Effector CD4-positive, alpha-beta T cell (primary cell): ENCODE measurements at places on chromosomes 2 and 18.

DNA sequence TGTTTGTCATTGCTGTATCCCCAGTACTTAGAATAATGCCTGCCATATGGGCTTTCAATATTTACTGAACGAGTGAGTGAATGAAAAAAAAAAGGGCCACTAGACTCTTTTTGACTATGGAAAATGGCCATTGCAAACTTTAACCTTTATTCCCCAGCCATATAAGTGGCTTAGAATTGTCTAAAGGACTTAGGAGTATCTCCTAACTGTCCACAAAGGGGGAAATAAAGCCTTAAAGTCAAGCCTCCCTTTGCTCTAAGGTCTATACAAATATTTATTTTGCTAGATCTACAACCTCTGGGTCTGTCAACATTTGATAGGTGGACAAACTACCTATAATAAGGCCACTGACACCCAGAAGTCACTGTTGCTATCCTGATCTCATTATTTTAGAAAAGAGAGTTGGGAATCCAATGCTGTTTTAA lies 25.7 kb downstream of the UPP2 start:
- no peak for DNase-seq

DNA sequence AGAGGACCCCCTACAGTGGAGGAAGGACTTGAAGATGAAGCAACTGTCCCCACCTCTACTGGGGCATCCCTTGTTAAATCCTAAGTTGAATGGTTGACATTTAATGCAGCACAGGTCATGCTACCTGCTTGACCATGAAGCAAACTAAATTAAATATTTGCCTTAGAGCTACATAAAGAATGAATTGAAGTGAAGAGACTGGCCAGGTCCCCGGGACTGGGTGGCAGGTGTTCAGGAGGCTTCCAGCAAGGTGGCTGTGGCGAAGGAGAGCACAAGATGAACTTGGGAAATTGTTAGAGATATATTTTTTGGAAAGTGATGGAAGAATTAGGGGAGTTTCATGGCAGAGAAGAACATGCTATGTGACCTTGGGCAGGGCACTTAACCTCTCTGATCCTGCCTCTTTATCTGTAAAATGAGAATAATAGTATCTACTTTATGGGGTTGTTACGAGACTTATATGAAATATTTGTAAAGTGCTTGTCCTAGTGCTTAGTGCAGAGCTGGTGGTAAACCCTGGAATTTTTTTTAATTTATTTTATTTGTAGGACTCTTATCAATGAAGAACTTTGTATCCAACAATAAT lies 37.3 kb downstream of the EFR3B start:
- DNase-seq, result no peak

DNA sequence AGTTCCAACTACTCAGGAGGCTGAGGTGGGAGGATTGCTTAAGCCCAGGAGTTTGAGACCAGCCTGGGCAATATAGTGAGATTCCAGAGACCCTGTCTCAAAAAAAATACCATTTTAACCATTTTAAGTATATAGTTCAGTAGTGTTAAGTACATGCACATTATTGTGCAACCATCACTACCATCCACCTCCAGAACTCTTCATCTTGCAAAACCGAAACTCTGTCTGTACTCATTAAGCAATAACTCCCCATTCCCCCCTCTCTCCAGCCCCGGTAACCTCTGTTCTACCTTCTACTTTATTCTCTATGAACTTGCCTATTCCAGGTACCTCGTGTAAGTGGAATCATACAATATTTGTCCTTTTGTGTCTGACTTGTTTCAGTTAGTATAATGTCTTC lies 86.4 kb downstream of the GFPT1 start:
- DNase-seq, result no peak

DNA sequence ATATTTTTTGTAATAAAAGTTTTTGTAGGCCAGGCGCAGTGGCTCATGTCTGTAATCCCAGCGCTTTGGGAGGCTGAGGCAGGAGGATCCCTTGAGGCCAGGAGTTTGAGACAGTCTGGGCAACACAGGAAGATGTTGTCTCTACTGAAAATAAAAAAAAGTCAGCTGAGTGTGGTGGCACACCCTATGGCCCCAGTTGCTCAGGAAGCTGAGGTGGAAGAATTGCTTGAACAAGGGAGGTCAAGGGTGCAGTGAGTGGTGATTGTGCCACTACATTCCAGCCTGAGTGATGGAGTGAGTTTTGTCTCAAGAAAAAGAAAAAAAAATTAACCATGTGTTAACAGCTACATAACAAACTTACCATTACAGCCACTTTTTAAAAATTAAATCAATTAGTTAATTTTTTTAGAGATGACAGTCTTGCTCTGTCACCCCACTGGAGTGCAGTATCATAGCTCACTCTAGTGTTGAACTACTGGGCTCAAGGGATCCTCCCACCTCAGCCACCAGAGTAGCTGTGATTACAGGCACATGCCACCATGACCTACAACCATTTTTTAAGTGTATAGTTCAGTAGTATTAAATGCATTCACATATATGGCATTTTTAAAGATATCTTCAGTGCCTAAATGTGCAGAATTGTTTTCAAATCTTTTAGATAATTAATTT lies 67.2 kb upstream of the ACYP2 start:
- DNase-seq, result no peak

- DNase-seq, result no peak
Observed at GRCh38 chr2:190351955-190352354, 8.6 kb downstream of the INPP1 start.
